Psoas muscle (tissue), 8 donors: ENCODE measurements at places on chromosomes 13 and 19. TPM values are rescaled to one million over a fixed set of nuclear protein-coding genes. Genes with fewer than 3 reads are reported as not detected.

GRCh38 chr19:47427241-47428176 lies 8.2 kb upstream of the MEIS3 start:
- DNase-seq, result no peak
- H3K27ac ChIP-seq, result no peak overlapping the region
- H3K4me3 ChIP-seq, result no peak overlapping the region
- H3K27me3 ChIP-seq, result peaks cover 25% of the 10 kb centered on the region

GRCh38 chr13:40433577-40433976 lies 232.9 kb downstream of the FOXO1 start:
- H3K4me1 ChIP-seq, result peaks cover 14% of the 10 kb centered on the region
- no peaks in the 10 kb centered on the region for H3K27me3 ChIP-seq
- no peaks in the 10 kb centered on the region for H3K36me3 ChIP-seq
- H3K27ac ChIP-seq, result no peak overlapping the region

DNA sequence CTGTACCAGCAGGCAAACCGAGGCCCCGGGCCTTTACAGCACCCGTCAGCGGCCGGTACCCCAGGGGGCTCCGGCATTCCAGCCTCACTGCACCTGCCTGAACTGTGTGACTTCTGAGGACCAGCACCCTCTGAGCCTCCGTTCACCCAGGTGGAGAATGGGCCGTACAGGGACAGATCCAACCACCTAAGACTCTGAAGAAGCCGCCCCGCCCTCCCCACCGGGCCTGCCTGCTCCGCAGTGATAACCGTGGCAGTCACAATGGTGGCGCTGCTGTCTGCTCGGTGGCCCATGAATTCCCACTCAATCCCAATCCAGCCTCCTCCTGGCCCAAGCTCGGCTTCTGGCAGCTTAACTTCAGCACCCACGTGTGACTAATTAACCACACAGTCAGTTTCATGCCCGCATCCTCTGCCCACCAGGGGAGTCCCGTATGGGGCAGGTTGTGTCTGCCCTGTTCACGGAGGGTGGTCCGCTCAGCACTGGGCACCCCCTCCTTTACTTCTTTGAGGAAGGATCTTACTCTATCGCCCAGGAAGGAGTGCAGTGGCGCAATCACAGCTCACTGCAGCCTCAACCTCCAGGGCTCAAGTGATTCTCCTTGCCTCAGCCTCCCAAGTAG lies 3.4 kb downstream of the TCF3 start:
- H3K36me3 ChIP-seq, result no peaks in the 10 kb centered on the region
- no peak for DNase-seq
- H3K4me1 ChIP-seq, result peaks cover 12% of the 10 kb centered on the region
- H3K27ac ChIP-seq, result no peak overlapping the region
- H3K4me3 ChIP-seq, result no peak overlapping the region
- H3K27me3 ChIP-seq, result no peaks in the 10 kb centered on the region

- no peaks in the 10 kb centered on the region for H3K36me3 ChIP-seq
- no peaks in the 10 kb centered on the region for H3K4me1 ChIP-seq
- no peak overlapping the region for H3K4me3 ChIP-seq
- no peak for DNase-seq
- no peaks in the 10 kb centered on the region for H3K27me3 ChIP-seq
Measured at GRCh38 chr13:22240716-22241115, 569.8 kb downstream of the FGF9 start.

GRCh38 chr13:85638815-85639393 lies 160.3 kb downstream of the SLITRK6 start:
- H3K27ac ChIP-seq, result no peak overlapping the region
- no peaks in the 10 kb centered on the region for H3K36me3 ChIP-seq
- DNase-seq, result peak; percentile 38
- no peaks in the 10 kb centered on the region for H3K4me1 ChIP-seq
- no peaks in the 10 kb centered on the region for H3K27me3 ChIP-seq
- H3K4me3 ChIP-seq, result no peak overlapping the region

DNA sequence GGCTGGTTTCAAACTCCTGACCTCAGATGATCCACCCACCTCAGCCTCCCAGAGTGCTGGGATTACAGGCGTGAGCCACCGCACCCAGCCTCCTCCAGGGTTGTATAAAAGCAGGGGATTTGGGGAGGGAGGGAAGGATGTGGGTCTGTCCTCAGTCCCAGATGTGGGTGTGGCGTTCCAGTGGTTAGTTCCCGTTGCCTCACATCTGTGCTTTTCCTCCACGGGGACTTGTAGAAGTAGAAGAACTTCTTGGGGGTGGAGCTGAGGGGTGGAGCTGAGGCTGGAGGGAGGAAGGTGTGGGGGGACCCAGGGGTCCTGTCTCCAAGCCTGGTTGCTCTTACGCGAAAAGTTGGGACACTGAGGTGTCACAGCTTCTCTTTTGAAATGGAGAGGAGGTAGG lies 514 bp upstream of the MCEMP1 start:
- peaks cover 32% of the 10 kb centered on the region for H3K27me3 ChIP-seq
- no peaks in the 10 kb centered on the region for H3K36me3 ChIP-seq
- no peak for DNase-seq
- H3K4me1 ChIP-seq, result no peaks in the 10 kb centered on the region

- H3K4me1 ChIP-seq, result peaks cover 93% of the 10 kb centered on the region
- peak overlapping the region; percentile 94 for H3K27ac ChIP-seq
- no peaks in the 10 kb centered on the region for H3K36me3 ChIP-seq
- no peaks in the 10 kb centered on the region for H3K27me3 ChIP-seq
Measured at GRCh38 chr19:16457195-16457953, 14.4 kb downstream of the EPS15L1 start.

- no peaks in the 10 kb centered on the region for H3K36me3 ChIP-seq
- no peak overlapping the region for H3K27ac ChIP-seq
- no peaks in the 10 kb centered on the region for H3K27me3 ChIP-seq
Measured at GRCh38 chr13:90493667-90494066, 853.8 kb upstream of the MIR17HG start.

- no peaks in the 10 kb centered on the region for H3K36me3 ChIP-seq
- H3K4me1 ChIP-seq, result no peaks in the 10 kb centered on the region
- H3K4me3 ChIP-seq, result no peak overlapping the region
- no peak for DNase-seq
Measured at GRCh38 chr13:76667551-76667950, 218.7 kb downstream of the KCTD12 start.

DNA sequence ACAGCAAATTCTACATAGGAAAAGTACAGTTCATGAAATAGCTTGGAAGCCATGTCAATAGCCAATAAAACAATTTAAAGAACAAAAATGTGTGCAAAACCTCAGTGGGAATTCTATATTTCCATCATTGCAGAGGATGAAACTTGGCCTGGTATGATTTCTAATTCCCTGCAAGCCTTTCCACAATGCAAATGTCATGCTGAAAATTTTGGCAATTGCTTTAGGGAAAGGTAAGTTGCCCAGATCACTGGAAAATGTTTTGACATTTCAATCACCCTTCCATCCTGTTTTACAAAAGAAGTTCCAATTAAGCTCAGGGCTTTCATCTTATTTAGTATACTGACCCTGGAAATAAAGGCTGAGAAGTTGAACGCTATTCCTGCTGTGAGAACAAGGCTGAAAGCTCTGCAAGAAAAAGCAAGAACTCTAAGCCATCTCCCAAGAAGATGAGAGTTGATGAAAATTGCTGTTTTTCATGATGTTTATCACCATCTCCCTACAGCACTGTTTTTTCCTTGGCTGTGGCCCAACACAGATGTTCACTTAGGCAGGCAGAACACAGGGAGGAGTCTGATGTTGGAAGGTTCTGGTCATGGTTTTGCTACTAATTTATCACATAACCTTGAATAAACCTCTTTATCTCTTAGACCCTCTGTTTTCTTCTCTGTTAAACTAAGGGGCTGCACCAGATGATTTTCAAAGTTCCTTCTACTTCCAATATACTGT lies 263.7 kb downstream of the KCTD12 start:
- no peaks in the 10 kb centered on the region for H3K36me3 ChIP-seq
- no peaks in the 10 kb centered on the region for H3K4me1 ChIP-seq
- no peaks in the 10 kb centered on the region for H3K27me3 ChIP-seq
- no peak overlapping the region for H3K27ac ChIP-seq
- DNase-seq, result peak; percentile 39
- no peak overlapping the region for H3K4me3 ChIP-seq

- H3K4me3 ChIP-seq, result no peak overlapping the region
- no peak overlapping the region for H3K27ac ChIP-seq
- H3K4me1 ChIP-seq, result no peaks in the 10 kb centered on the region
- no peak for DNase-seq
- H3K36me3 ChIP-seq, result no peaks in the 10 kb centered on the region
Measured at GRCh38 chr19:33689868-33690267, 68.1 kb downstream of the CHST8 start.

DNA sequence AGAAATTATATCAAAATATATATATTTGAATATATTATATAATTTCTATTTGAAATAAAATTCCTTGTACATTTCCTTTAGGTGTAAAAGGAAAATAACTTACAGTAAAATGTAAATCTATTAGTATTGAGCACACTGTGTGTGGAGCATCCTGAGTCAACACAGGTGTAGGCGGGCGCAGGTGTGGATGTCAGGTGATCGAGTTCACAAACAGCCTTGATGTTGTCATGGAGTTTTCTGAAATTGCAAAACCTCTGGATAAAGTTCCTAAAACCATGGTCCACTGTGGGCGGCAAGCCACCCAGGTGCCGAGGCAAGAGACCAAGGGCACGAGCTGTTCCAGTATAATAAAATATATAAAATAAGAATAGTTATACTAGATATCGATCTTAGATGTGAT lies 27.7 kb upstream of the MCF2L start:
- H3K27me3 ChIP-seq, result no peaks in the 10 kb centered on the region
- peaks cover 3% of the 10 kb centered on the region for H3K4me1 ChIP-seq
- DNase-seq, result no peak
- no peaks in the 10 kb centered on the region for H3K36me3 ChIP-seq
- H3K27ac ChIP-seq, result no peak overlapping the region

DNA sequence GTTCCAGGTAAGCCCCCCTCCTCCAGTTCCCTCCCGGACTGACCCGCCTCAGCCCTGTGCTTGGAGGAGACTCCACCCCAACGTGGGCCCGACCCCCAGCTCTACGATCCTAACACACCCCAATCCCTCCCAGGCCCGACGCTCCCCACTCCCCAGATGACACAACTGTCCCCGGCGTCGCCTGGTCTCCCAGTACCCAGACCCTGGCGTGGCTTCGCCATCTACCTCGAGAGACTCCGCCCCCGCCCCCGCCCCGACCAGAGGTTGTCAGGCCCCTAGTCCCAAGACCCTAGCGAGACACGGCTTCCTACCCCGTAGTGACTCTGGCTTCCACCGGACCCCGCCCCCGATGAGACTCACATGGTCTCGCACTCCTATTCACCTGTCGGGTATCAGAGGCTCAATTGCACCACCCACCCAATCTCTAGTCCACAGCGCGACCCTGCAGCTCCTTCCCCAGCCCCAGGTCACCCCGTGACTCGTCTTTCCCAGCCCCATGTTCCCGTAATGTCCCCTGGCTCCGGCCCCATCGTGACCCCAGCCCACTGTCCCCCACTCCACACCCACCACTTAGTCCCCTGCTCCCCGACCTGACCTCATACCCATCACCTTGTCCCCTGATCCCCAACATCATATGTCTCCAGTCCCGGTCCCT lies 2.9 kb downstream of the CD37 start:
- H3K4me3 ChIP-seq, result peak overlapping the region; percentile 63
- no peak for DNase-seq
- no peak overlapping the region for H3K27ac ChIP-seq
- H3K36me3 ChIP-seq, result no peaks in the 10 kb centered on the region
- peaks cover 5% of the 10 kb centered on the region for H3K4me1 ChIP-seq
- H3K27me3 ChIP-seq, result no peaks in the 10 kb centered on the region

- H3K36me3 ChIP-seq, result no peaks in the 10 kb centered on the region
- H3K27me3 ChIP-seq, result no peaks in the 10 kb centered on the region
- H3K4me3 ChIP-seq, result no peak overlapping the region
- H3K27ac ChIP-seq, result no peak overlapping the region
- peaks cover 36% of the 10 kb centered on the region for H3K4me1 ChIP-seq
Measured at GRCh38 chr19:3338541-3339181, 27.7 kb upstream of the NFIC start.

DNA sequence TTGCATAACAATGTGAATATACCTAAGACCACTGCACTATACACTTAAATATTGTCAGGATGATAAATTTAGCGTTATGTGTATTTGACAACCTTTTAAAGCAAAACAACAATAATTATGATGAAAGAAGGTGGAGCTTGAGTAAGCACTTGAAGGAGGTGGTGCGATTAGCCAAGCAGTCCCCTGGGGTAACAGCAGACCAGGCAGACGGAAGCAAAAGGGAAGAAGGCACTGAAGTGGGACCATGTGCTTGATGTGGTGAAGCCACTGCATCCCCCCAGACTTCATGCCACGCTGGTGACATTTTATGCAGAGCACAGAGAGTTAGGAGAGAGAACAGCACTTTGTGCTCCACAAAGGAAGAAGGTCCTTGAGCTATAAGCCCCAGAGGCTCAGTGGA lies 58.3 kb upstream of the ZNF507 start:
- H3K36me3 ChIP-seq, result no peaks in the 10 kb centered on the region
- H3K27ac ChIP-seq, result no peak overlapping the region
- no peaks in the 10 kb centered on the region for H3K27me3 ChIP-seq
- no peak overlapping the region for H3K4me3 ChIP-seq

DNA sequence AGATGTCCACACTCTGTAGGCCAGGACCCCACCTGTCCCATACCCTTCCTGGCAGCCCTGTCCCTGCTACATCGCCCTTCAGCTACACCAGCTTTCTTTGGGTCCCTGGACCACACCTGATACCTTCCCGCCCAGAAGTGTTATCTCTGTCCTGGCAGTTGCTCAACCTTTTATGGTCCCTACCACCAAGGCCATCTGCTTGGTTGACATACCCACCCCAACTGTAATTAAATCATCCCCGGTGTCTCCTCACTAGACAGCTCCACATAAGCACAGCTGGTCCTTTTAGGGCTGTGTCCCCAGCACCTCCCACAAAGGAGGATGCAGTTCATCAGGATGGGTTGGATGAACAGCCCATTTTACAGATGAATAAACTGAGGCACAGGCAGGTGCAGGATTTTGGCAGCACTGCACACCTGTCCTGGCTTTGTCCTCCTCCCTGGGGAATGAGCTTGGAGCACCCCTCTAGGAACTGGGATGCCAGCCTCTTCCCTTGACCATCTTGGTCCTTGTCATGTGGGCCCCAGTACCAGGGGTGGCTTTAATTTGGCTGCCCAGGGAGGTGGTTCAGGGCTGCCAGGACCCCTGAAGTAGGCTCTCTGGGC lies 12.9 kb downstream of the NACC1 start:
- H3K36me3 ChIP-seq, result peaks cover 12% of the 10 kb centered on the region
- no peaks in the 10 kb centered on the region for H3K4me1 ChIP-seq
- no peak for DNase-seq
- H3K4me3 ChIP-seq, result no peak overlapping the region
- H3K27me3 ChIP-seq, result no peaks in the 10 kb centered on the region

Gene CGB3
- not detected for total RNA-seq

Gene KIR3DL2
- not detected for total RNA-seq

Gene STK11
- 83.5 TPM for total RNA-seq

Gene PLK5
- not detected for total RNA-seq

Gene NOP53
- 101 TPM for total RNA-seq
